Germinal center (tissue), 1 donor: ENCODE measurements at places on chromosomes 4 and X.

- peak; percentile 46 for DNase-seq
These were observed at the start of gene CLCN4 for GRCh38 chrX:10156199-10157031. TSS of gene CLCN4 (plus strand) at chrX:10156975. CDS start at chrX:10185033, 28,058 bp downstream.

GRCh38 chr4:150308824-150309472 is 230.7 kb downstream of the DCLK2 start:
- DNase-seq: no peak

DNA sequence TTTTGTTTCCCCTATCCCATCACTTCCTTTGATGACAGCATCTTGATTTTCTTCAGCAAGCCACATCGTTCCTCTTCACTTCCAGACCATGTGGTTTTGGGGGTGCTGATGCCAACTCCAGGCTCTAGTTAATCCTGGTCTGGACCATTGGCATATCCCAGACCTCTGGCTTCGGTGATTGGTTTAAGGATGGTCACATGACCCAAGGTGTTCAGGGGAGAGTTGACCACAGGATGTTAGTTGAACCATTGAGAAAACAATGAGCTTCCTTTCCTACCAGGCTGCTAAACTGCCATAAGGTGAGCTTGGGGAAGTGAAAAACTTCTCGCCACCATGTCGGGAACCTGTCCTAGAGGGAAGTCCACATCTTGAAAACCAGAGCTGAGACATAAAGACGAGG is 60.9 kb upstream of the TLR3 start:
- DNase-seq: no peak

DNA sequence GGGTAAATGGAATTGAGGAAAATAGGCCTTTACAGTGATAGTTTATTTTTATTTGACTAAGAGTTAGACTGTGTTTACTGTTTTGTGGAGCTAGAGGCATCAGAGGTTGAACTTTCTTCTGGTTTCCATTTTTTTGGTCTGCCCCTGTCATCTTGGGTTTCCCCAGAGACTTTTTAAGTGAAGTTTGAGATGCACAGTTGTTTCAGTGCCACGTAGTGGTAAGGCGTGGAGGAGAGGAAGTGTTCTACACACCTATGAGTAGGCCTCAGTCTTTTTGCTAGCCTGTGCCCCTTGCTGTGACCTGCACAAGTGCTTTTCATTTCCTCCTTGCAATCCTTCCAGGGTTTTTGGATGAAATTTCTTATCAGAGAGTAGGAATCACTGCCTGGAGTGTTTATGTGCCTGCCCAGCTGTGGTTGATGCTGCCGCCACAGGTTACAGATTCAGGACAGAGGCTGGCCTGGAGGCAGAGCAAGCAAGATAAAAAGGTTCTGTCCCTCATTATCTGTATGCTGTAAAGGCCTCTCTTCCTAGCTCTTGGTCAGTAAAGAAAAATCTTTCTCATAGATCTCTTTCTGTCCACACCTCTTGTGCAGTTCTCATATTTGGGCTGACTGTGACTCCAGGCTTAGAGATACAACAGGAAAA is 12.5 kb upstream of the HSFX4 start:
- no peak for DNase-seq

GRCh38 chr4:89357340-89357739 is 49.7 kb upstream of the GPRIN3 start:
- no peak for DNase-seq
